ENCODE measurements at places on chromosomes 2 and 18.

DNA sequence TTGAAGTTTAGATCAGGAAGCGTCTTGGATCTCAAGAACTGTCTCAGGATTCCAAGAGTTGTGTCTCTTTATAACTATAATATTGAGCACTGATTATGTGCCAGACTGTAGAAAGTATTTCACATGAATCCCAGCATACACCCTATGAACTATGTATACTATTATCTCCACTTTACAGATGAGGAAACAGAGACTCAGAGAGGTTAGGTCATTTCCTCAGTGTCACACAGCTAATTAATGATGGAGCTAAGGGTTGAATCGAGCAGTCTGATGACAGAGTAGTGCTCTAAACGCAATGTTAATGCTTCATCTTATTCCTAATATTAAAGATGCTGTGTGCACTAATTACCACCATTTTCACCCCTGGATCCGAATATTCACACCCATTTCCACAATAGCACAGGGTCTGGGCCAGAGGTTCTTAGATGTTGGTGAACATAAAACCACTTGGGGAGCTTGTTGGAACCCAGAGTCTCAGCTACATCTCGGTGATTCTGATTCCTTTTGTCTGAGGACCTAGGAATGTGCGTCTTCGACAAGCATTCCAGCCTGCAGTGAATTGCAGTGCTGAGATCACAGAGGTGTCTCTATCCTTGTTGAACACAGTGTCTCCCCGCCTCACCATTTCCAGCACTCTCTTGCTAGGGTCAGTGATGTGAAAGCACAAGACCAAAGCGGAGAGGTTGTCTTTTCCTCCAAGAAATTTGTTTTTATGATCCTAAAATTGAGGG, 213.8 kb downstream of the SP3 start:
- no peak for DNase-seq

DNA sequence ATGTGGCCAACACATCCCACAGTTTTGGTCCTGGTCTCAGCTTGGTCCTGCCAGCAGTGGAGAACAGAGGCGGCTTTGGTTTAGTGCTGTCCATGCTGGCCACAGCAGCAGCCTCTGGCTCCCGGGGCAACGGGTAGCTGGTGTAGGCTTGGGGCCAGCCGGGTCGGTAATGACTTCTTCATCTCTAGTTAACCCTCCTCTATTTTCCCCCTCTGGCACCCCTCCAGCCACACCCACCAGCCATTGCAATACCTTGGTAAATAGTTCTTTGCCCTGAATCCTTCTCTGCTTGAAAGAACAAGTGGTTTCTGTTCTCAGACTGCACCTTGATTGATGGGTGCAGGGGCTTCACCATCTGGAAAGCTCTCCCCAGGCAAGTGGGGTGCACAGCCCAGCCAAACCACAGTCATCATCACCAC, 31.7 kb upstream of the ZNF396 start:
- no peak for DNase-seq

GRCh38 chr2:70922235-70923234, 13.2 kb upstream of the ATP6V1B1 start:
- no peak for DNase-seq

- no peak for DNase-seq
Measured at GRCh38 chr18:40555914-40556313, 1399.1 kb upstream of the PIK3C3 start.

GRCh38 chr2:134280726-134281125, 26.9 kb downstream of the MGAT5 start:
- no peak for DNase-seq

Data from fibroblast of skin of left quadriceps (primary cell).